ENCODE measurements at places on chromosomes 16 and 17.

DNA sequence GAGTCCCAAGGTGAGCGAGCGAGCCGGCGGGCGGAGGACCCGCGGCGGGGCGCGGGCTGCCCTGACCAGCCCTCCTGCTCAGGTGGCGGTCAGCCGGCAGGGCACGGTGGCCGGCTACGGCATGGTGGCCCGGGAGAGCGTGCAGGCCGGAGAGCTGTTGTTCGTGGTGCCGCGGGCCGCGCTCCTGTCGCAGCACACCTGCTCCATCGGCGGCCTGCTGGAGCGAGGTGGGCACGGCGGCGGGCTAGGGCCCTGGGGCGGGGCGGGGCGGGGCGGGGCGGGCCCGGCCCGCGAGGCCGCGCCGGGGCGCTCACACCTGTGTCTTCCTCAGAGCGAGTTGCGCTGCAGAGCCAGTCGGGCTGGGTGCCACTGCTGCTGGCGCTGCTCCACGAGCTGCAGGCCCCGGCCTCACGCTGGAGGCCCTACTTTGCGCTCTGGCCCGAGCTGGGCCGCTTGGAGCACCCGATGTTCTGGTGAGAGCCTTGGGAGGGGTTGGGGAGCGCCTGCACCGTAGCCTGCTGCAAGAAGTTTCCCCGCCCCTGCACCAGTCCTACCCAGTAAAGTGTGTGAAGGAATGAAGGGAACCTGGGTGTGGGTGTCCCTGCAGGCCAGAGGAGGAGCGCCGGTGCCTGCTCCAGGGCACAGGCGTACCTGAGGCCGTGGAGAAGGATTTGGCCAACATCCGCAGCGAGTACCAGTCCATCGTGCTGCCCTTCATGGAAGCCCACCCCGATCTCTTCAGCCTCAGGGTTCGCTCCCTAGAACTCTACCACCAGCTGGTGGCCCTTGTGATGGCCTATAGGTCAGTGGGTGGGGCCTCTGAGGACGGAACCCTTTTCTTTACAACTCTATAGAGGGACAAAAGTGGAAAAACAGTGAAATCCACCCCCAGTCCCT is 802 bp downstream of the SETD6 start:
- peak; percentile 76 for DNase-seq

GRCh38 chr17:7003745-7004144 is 7.9 kb downstream of the ALOX12 start:
- no peak for DNase-seq

DNA sequence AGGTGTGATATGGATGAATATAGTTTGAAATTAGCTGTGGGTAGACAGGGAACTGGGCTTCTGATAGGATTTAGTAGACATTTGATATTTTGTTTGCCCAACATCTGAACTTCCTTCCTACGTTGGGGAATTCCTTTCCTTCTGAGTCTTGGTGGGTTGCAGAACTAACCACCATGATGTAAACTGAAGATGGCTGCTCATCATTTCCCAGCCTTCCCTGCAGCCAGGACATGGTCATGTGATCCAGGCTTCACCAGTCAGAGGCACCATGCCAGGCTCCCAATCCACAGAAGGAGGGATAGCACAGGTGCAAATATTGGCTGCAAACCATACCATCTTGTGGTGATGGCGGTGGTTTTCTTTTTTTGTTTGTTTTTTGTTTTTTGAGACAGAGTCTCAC is 57.4 kb downstream of the EMP2 start:
- no peak for DNase-seq

GRCh38 chr17:64635647-64636305 is 26.3 kb downstream of the SMURF2 start:
- DNase-seq: no peak

GRCh38 chr17:15436473-15437302 is 30.7 kb downstream of the CDRT4 start:
- DNase-seq: no peak

DNA sequence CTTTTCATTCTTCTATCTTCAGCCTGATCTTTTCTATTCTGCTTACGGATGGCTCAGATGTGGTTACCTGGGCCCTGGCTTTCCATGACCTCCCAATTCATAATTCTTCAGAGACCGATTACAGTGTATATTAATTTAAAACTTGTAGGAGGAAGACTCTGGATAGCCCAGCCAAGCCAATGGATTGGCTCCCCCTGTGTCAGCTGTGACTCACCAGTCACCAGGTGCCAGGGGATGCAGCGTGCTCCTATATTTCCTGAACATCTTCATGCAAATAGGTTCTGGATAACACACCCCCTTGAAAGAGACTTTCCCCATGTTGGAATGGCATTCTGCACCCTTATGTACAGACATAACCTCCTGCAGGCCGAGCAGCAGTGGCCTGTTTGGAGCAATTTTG is 208.3 kb upstream of the WSCD1 start:
- no peak for DNase-seq

DNA sequence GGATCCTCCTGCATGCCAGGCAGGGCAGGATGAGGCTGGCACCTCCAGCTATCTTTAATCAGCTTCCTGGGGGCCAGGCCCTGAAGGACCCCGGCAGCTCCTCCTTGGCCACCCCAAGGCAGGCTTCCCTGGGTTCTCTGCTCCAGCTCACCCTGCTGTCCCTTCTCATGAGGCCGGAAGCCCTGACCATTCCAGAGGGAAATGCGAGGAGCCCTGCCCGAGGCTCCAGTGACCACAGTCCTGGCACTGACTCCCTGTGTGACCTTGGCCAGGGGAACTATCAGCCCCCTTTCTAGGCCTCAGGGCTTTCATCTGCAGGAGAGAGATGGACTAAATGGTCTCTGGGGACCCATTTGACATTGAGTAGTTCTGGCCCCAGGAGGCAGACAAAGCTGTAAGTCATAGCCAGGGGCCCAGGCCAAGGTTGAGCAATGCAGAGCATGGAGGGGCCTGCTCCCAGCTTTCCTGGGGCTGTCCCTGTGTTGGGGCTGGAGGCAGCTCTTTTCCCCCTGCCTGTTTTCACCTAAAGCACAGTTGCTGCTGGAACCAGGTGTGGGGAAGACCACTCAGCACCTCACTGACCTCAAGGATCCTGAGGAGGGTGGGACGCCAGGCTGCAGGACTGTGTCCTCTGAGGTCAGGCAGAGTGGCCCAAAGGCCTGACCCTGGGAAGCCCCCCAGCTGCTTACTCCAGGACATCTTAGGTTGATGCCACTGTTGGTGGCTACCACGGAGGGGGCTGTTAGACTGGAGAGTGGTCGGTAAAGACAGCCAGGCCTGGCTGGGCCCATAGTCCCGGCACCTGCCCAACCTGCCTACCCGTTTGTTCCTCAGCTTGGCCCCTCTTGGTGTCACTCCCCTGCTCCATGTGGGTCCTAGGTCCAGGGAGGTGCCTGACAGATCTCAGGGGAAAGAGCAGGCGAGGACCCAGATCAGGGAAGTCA is 8.1 kb downstream of the KCNH6 start:
- no peak for DNase-seq

GRCh38 chr16:72935896-72936295 is 112.0 kb downstream of the ZFHX3 start:
- no peak for DNase-seq

- DNase-seq: peak; percentile 76
Observed at GRCh38 chr17:80254396-80255251, 6.0 kb upstream of the RNF213 start.

DNA sequence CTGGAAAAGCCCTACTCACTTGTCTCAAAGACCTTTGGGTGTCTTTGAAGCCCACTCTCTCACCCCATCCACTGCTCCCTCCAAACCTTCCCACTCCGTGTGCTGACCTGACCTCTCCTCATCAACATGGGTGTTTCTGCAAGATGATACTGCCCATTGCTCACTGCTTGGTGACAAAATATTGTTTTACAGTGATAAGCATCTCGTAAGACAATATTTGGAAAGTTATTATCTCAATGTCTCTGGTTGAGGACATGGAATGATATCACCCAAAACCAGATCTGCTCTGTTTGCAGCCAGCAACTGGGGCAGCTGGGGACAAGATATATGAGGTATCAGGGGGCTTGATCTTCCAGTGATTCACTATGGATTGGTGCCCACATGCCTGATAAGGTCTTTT is 195.8 kb downstream of the SALL1 start:
- no peak for DNase-seq

- DNase-seq: no peak
Observed at GRCh38 chr16:9408297-9408878, 316.9 kb downstream of the HAPSTR1 start.

GRCh38 chr16:89189358-89190025 is 10.8 kb downstream of the SLC22A31 start:
- DNase-seq: no peak

GRCh38 chr17:57375770-57376225 is 119.5 kb downstream of the MSI2 start:
- no peak for DNase-seq

GRCh38 chr16:85457366-85457765 is 155.8 kb upstream of the GSE1 start:
- DNase-seq: no peak

GRCh38 chr17:37432671-37433070 is 26.0 kb downstream of the TADA2A start:
- DNase-seq: no peak

- no peak for DNase-seq
Observed at GRCh38 chr17:50440172-50440837, 14.3 kb downstream of the ACSF2 start.

GRCh38 chr17:40218006-40218739 is 931 bp upstream of the WIPF2 start:
- DNase-seq: no peak

GRCh38 chr17:41308251-41308917 is 725 bp downstream of the KRTAP16-1 start:
- DNase-seq: peak; percentile 68

GRCh38 chr17:77966476-77966875 is 8.0 kb downstream of the TNRC6C start:
- DNase-seq: no peak

DNA sequence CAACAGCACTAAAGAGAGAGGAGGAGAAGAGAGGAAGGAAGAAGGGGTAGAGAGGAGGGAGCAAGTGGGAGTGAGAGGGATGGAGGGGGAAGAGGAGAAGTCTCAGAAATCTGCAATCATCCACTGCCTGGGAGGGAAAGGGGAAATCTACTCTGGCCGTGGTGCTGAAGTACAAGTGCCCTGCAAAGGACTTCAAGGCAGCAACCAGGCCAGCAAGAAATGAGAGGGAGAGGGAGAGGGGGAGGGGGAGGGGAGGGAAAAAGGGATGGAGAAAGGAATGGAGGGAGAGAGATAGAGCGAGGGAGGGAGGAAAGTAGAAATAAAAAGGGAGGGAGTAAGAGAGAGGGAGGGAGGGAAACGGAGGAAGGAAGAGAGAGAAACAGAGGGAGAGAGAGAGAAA is 130.8 kb upstream of the EEF2KMT start:
- DNase-seq: no peak

GRCh38 chr16:4692460-4693295 is 684 bp upstream of the NUDT16L1 start:
- DNase-seq: no peak

- DNase-seq: no peak
Observed at GRCh38 chr17:78526231-78527025, 50.8 kb downstream of the DNAH17 start.

GRCh38 chr17:1001640-1002411 is 4.9 kb downstream of the TIMM22 start:
- no peak for DNase-seq

- DNase-seq: peak; percentile 35
Observed at GRCh38 chr16:66487580-66488275, 60.6 kb downstream of the BEAN1 start.

GRCh38 chr17:40017422-40018080 is 2.3 kb downstream of the CSF3 start:
- no peak for DNase-seq

- no peak for DNase-seq
Observed at GRCh38 chr17:28645576-28645939, 600 bp upstream of the BLTP2 start.

DNA sequence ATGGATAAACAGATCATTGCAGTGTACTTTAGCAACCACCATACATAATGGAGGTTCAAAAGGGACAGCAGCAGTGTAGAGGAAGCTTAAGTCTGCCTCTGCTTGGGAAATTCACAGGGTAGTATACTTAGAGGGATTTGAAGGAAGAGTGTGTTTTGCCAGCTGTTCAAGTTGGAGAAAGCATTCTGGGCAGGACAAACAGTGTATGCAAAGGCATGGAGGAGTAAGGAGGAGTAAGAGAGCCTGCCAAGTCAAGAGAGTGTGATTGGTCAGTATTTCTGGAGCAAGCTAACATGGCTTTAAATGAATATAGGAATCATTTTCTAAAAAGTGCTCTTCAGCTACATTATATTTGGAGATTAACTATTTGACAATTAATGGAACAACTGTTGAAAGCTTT is 22.9 kb upstream of the PHAF1 start:
- DNase-seq: no peak

- DNase-seq: peak; percentile 88
Observed at GRCh38 chr16:48117217-48118105, 38.3 kb downstream of the ABCC12 start.

DNA sequence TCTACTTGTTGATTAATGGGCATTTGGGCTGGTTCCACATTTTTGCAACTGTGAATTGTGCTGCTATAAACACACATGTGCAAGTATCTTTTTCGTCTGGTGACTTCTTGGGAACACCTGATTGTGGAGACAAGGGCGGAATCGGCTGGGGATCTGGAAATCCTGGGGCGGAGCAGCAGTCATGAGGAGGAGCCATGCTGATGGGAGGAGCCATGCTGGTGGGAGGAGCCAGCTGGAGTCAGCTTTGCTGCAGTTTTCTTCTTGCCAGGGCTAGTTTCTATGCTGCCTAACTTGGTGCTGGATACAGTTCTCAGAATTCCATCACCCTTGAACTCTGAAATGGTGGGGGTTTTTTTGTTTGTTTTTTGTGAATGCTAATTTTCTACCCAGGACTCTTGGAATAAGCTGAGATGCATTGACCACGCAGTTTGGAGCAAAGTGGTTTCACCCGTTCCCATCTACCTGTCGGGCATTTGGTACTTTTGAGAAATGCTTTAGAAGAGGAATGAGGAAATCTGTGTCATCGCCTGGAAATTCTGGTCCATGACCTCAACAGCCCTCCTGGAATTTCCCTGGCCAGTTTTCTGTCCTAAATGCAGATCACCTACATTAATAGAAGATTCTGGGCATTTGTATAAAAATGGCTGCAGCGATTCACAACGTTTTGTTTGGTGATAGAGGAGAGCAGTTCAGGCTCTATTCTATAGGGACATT is 217.4 kb upstream of the ZFHX3 start:
- DNase-seq: no peak

GRCh38 chr16:81004646-81005353 is 1.9 kb downstream of the CMC2 start:
- DNase-seq: no peak

GRCh38 chr17:7384489-7385081 is 3.7 kb downstream of the TNK1 start:
- no peak for DNase-seq

GRCh38 chr17:48835971-48836370 is 5.1 kb downstream of the CALCOCO2 start:
- DNase-seq: no peak

DNA sequence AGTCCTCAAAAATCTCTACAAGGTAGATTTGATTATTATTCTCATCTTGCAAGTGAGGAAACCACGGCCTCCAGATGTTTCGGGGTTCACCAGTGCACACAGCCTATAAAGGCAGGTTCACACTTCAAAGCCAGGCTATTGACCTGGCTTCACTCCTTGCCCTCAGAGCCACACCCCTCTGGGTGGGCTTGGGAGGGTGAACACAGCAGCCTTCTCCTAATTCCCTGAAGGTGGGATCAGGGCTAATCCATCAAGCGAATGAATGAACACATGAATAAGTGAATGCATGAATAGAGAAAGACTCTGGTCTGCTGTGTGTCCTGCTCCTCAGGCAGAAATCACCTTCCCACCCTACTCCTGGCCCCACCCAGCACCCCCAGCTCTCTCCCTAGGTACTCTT is 139.0 kb downstream of the CYLD start:
- no peak for DNase-seq

All from activated CD8-positive, alpha-beta memory T cell treated with anti-CD3 and anti-CD28 coated beads, Interleukin-2, amount 50 U/mL, for 48 hours (primary cell).